GM23248 (cell line): ENCODE measurements at places on chromosomes 2 and 18. TPM values are rescaled to one million over a fixed set of nuclear protein-coding genes. Genes with fewer than 3 reads are reported as not detected.

DNA sequence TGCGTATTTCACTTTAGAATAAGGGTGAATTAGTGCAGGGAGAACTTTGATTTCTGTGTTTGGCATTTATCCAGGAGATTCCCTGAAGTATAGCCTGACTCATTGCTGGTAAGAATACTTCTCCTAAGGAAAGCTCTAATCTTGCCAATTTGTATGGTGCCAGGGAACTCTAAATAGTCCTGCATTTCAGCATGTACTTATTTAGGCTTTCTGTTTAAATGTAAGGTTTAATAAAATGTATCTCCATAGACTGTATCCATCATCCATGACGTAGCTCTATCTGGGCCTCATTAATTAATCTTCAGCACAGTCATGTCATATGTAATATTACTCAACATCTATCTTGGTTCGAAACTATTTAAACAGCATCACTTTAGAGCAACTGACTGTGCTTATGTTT lies 127.7 kb downstream of the DOK6 start:
- peak; percentile 20 for DNase-seq

DNA sequence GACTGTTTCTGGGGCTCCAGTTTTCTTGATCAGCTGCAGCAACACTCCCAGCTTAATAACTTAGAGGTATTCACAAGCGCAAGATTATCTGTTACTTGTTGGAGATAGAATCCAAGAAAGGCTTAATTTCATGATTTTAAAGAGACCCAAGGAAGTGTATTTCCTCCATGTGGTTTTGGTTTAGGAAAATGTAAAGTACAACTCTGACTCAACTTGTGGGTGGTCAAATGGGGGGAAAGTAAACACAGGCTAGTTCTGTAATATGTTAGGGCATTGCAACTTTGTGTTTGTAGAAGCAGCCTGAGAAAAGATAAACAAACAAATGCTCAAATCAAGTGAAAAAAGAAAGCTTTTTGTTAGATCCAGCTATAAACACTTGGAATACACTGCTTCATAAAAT lies 90.1 kb upstream of the COL3A1 start:
- DNase-seq, result peak; percentile 47

GRCh38 chr18:67410075-67411070 lies 106.1 kb downstream of the DSEL start:
- DNase-seq, result peak; percentile 33

- peak; percentile 55 for DNase-seq
Measured at GRCh38 chr18:34729264-34729663, 19.2 kb downstream of the DTNA start.

DNA sequence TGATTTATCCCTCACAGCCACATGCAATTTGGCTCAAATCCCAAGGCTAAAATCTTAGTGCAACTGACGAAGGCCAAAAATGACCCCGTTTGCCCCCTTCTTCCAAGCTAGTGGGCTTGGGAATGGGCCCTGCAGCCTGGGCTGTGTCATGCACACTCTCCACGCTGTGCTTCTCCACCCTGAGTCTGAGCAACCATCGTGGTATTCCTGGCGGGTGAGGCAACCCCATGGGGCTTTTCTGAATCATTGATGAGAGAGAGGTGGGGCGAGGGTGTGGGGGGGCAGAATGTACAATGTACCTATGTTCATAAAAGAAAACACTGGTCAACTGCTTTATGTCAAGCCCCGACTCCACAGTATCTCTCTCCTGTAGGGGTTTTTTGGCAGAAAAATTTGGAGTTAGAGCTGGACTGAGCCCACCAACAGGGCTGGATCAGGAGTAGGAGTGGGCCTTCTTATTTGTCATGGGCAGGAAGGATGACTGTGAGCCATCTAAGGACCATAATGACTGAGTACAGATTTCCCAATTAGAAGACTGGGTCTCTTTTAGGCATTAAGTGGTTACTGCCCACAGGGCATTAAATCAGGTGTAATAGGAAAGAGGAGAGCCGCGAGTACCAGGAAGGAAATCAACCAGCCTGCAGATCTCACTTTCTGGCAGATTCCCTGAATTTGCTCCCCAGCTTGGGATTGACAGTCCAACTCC lies 8.9 kb downstream of the SULT1C2 start:
- peak; percentile 95 for DNase-seq

GRCh38 chr18:70848329-70848728 lies 559.5 kb downstream of the SOCS6 start:
- DNase-seq, result no peak

DNA sequence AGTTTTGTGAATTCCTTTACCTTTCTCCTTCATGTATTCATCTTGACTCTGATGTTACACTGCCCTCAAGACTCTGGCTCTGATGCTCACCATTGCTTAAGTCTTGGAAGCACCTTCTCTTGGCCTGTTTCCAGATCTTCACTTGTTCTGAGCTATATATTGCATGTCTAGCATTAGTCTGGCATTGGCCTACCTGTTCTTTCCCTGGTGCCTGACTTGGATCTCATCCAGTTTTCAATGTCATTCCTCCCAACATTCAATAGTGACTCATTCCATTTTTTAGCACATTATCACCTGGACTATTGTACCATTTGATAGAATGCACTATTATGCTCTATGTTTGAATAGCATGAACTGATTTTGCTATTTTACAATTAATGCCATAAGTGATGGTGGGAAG lies 127.3 kb upstream of the NYAP2 start:
- no peak for DNase-seq

DNA sequence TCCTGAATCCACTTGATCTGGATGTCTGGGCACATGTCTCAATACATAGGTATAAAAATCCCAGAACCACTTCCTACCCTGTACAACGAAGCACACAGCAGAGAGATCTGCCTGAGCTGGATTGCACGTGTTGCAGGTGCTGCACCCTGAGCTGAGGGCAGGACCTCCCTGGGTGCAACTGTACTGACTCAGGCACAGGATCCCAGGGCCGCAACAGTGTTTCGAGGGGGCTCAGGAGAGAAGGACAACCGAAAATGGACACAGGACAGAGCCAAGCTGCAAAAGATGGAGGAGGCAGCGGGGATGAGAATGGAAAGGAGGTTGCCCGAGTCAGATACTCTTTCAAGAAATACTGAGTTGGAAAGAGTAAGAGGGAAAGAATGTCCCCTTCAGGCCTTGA lies 354.1 kb downstream of the EIPR1 start:
- DNase-seq, result no peak

CYP27C1 gene
- total RNA-seq, result 0.13 and 0.65 TPM in 2 replicates

GALNT14 gene
- 1.4 and 3.5 TPM in 2 replicates for total RNA-seq
